Stimulated activated CD4-positive, alpha-beta T cell treated with anti-CD3 and anti-CD28 coated beads, Interleukin-1b, Interleukin-23, amount 100 ng/mL, for 48 hours (primary cell): ENCODE measurements at places on chromosomes 5 and 9.

GRCh38 chr9:3865141-3865772 is 339.5 kb upstream of the RFX3 start:
- no peak for DNase-seq

GRCh38 chr5:147472664-147473475 is 37.0 kb downstream of the DPYSL3 start:
- DNase-seq: no peak

- DNase-seq: no peak
These were observed 239.1 kb downstream of the ELAVL2 start for GRCh38 chr9:23586906-23587305.

- DNase-seq: no peak
These were observed 3.7 kb downstream of the UGCG start for GRCh38 chr9:111900151-111900857.

GRCh38 chr5:137842296-137842695 is 25.4 kb upstream of the MYOT start:
- no peak for DNase-seq

GRCh38 chr9:110908894-110909293 is 129.4 kb downstream of the LPAR1 start:
- DNase-seq: no peak

DNA sequence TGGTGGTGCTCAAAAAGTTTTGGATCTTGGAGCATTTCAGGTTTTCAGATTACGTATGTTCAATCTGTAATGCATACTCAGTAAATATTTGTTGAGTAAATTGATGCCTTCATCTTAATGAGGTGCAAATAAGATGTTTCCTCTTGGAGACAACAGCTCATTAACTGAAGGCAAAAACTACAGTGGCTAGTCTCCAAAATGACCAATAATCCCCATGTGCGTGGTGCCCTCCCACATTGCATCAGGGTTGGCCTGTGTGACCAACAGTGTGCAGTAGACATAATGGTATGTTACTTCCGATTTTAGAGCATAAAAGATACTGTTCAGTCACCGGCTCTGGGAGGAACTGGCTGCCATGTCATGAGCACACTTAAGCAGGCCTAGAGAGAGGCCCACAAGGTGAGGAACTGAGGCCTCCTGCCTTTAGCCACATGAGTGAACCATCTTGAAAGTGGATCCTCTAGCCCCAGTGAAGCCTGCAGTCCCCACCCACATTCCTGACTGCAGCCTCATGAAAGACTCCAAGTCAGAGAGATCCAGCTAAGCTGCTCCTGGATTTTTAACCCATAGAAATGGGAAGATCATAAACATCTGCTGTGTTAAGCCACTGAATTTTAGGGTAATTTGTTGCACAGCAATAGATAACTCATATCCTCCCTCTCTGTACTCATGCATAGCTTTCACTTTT is 55.7 kb downstream of the LIFR start:
- no peak for DNase-seq

- DNase-seq: peak; percentile 41
These were observed 17.3 kb upstream of the TNIP1 start for GRCh38 chr5:151097820-151098767.

GRCh38 chr9:34651876-34652601 is at the start of gene IL11RA:
TSS of gene IL11RA (plus strand) at chr9:34652185. CDS start at chr9:34655218, 3,033 bp downstream.
- peak; percentile 78 for DNase-seq

- peak; percentile 46 for DNase-seq
These were observed 263.2 kb downstream of the DMAC1 start for GRCh38 chr9:7536310-7536939.

DNA sequence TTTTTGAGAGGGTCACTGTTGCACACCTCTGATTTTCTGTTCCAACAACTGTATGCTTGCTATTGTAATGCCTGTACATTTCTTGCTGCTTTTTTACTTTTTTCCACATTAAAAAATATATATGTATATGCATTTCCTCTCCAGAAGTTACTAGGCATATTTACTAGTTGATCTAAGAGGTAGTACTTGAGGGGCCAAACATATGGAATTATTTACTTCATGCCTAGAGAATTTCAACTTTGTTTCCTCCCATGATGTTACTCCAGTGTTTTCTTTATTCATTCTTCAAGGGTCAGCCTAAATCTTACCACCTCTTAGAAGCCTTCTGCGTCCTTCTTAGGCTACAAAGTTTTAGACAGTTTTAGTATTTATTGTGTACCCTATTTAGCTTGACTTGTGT is 122.7 kb downstream of the NMUR2 start:
- DNase-seq: no peak

GRCh38 chr9:97668485-97668884 is 28.7 kb downstream of the XPA start:
- DNase-seq: peak; percentile 10

DNA sequence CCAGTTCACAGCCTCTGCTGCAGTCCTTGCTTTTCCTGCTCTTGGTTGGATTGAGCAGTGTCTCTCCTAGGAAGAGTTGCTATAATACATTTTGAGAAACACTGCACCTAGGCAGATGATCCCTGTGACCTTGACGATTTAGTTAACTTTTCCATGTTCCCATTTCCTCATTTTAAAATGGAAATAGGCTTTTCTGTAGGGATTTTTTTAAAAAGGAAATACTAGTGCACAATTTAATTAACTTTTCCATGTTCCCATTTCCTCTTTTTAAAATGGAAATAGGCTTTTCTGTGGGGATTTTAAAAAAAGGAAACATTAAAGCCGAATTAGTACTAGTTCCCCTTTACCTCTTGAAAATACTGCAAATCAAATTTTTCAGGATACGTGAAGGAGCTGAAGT is 4.7 kb downstream of the ATP6V0E1 start:
- DNase-seq: no peak

DNA sequence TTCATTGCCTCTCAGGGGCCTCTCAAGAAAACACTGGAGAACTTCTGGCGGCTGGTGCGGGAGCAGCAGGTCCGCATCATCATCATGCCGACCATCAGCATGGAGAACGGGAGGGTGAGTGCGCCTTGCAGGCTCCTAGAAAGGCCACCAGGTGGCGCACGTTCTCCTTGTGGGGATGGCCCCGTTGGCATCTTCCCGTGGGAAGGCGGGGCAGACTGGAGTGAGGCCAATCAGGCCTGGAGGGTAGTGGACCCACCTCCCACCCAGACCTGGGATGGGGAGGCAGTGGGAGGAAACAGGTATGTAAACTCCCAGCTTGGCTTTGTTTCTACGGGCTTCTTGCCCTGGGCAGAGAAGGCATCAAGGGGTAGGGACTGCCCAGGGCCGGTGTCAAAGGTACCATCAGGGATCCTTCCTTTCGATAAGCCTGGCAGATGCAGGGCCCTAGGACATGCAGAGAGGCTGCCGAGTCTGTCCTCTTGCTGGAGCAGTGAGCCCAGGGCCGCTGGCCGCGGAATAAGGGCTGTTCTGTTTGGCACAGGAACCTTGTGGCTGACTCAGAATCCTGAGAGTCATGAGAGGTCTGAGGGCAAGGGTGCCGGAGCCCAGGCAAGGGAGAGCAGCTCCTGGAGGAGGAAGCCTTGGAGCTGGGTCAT is 18.9 kb upstream of the SPTLC1 start:
- peak; percentile 81 for DNase-seq

DNA sequence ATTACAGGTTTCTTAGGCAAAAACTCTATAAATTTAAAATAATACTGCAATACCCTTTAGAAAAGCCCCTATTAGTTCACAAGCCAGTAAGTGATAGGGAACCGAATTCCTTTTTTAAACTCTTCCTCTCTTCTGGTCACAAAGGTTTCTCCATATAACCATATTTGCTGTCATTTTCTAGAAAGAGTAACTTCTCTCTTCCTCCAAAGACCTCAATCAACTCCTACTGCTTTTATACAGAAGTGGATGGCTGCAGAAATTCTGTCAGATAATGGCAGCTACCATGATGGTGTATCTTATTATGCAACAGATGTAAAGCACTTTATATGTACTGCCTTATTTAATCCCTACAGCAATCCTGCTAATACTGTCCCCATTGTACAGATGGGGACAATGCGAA is 6.2 kb downstream of the TUT7 start:
- DNase-seq: no peak

DNA sequence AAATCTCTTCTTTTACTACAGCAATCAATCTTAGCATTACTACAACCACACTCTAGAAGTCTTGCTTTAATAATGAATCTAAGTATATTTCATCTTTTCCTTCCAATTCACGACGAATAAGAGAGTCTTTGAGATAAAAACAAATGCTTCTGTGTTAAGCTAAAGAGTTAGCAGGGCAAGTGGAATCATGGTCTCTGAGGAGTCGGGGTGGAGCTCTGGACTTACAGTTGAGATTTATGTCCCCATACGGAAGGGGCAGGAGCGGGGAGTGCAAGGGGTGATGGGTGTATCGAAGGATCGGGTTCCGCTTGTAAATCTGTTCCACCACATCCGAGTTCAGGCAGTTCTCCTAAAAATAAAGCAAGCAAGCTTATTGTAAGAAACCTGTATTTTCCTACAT is 59.0 kb upstream of the RETREG1 start:
- no peak for DNase-seq

DNA sequence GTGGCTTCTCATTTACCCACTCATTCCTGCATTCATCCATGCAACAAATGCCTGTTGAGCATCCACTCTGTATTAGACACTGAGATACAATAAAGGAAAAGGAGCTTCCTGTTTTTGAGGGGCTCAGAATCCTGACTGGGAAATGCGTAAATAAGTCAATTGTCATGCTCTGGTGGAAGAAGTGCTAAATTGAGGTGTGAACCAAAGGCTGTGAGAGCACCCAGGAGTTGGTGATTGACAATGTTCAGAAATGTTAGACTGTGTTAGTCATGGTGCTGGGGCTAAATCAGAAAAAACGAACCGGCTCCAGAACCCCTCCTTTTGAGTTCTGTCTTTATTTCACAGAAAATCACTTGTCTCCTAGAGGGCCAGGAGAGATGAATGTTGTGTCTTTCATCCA is 558.6 kb upstream of the SGCD start:
- no peak for DNase-seq

GRCh38 chr9:128335161-128335560 is 5.2 kb upstream of the SLC27A4 start:
- no peak for DNase-seq

- DNase-seq: no peak
These were observed 24.9 kb upstream of the CRHBP start for GRCh38 chr5:76927961-76928360.

DNA sequence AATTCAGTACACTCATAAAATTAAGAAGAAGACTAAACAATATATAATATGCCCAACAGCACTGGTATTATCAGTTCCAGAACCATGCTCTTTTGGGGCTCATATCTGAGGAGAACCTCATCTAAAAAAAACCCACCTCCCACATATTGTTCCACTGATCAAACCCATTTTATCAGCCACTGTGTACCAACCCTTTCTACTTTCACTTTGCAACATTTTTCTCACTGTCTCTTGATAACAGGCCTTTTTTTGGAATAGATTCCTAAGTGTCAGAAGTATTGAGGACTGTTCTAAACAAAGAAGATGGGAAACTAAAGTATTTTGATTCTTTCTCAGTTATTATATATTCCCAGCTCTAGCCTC is 173.2 kb downstream of the GABRB2 start:
- no peak for DNase-seq

GRCh38 chr5:1735320-1735970 is 64.2 kb downstream of the MRPL36 start:
- no peak for DNase-seq

GRCh38 chr5:141420855-141421488 is at the start of gene PCDHGA11:
TSS of gene PCDHGA11 (plus strand) at chr5:141421051. CDS start at chr5:141421228, 177 bp downstream.
- DNase-seq: peak; percentile 53

DNA sequence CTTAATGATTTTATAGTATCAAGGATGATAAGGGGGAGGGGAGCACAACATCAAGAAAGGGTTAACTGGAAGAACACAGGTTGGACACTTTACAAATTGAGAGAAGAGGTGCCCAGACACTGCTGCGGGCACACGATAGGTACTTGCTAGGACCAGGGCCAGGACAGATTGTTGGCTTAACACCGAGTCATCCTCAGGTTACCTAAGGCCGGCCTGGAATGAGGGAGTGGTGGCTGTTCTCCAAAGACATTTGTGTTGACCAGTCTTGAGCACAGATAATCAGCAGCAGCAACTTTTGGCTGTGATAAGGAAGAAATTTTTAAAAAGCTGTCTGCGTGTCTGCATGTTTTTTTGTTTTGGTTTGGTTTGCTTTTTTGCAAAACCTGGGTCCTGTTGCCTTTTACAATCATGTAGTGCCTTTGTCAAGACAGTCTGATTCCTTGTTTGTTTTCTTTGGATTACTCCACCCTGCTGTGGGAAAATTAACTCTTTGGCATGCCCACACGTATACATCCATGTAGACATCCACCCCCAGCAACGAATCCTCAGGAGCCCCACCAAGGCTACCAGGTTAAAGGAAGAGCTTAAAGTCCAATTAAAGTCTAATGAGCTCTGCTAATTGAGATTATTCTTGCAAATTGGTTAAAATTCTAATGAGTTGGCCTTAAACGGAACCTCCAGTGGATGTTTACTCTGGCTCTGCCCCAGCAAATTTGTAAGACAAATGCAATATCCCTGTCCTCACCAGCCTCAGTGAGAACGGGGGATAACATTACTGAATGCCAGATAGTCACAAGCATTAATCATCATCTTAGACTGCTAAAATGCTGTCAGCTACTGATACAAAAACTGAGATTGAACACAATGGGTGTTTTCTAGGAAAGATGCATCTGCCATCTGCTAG is 382.3 kb downstream of the ACTL7B start:
- DNase-seq: no peak

DNA sequence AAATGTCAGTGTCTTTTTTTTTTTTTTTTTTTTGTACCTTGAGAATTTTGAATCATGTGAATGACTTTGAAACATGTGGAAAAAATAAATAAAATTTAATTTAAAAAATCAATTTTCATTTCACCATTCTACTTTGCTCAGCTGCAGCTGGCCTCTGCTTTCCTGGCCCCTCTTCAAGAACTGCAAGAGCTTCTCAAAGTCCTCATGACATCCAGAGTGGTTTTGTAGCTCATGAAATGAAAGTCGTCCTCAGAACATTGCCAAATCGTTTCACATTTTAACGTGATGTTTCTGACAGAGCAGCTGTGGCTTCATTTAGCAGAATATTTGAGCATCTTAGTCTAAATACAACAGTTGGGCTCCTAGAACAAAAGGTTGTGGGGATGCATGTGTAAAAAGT is 47.9 kb upstream of the TMEM215 start:
- no peak for DNase-seq

GRCh38 chr5:152619756-152620155 is 214.7 kb upstream of the NMUR2 start:
- DNase-seq: no peak

GRCh38 chr9:74205056-74205455 is 292.1 kb upstream of the RORB start:
- DNase-seq: no peak

GRCh38 chr5:159052401-159053011 is 47.2 kb downstream of the EBF1 start:
- DNase-seq: no peak

DNA sequence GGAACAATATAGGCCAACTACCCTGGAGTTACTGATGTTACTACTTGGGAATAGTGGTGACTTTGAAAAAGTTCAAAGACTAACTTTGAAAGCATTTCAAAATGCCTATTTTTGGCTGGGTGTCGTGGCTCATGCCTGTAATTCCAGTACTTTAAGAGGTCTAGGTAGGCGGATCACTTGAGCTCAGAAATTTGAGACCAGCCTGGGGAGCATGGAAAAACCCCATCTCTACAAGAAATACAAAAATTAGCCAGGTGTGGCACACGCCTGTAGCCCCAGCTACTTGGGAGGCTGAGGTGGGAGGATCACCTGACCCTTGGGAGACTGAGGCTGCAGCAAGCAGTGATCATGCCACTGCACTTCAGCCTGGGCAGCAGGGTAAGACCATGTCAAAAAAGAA is 105.3 kb downstream of the ARRDC3 start:
- DNase-seq: no peak
